ENCODE measurements at places on chromosomes 4 and X.

DNA sequence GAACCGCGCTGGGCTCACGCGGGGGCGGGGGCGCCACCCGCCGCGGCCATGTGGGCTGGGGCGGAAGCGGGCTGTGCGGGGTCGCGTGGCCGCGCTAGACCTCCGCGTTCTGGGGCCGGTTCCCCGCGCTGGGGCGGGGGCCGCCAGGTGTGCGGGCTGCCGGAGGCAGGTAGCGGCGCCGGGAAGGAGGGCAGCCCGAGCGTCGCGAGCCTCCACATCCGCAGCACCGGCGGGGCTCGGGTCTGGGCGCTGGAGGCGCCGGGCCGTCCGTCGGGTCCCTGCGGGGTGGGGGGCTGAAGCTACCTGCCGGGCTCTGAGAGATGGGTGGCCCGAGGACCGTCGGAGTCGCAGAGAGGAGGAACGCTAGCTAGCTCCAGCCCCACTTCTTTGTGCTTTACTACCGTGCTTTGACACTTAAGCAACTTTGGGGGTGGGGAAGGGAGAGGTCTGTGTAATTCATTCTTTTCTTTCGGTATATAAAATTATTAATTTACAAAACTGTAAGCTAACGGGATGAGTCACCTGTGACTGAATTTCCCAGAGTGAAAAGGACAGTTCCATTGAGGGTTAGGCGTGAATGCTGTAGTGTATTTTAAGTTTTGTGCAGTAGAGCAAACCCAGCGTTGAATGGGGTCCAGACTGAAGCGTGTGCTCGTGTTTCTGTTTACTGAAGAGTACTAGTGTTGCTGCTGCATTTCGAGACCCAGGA is 689 bp downstream of the METAP1 start:
- DNase-seq = peak; percentile 34

GRCh38 chr4:115272185-115272584 is 158.8 kb upstream of the NDST4 start:
- DNase-seq = no peak

GRCh38 chr4:61827907-61828391 is 627.8 kb downstream of the ADGRL3 start:
- peak; percentile 11 for DNase-seq

- no peak for DNase-seq
Observed at GRCh38 chrX:107384397-107385105, 64.9 kb upstream of the FRMPD3 start.

GRCh38 chrX:80139564-80139963 is 125.0 kb downstream of the TBX22 start:
- no peak for DNase-seq

DNA sequence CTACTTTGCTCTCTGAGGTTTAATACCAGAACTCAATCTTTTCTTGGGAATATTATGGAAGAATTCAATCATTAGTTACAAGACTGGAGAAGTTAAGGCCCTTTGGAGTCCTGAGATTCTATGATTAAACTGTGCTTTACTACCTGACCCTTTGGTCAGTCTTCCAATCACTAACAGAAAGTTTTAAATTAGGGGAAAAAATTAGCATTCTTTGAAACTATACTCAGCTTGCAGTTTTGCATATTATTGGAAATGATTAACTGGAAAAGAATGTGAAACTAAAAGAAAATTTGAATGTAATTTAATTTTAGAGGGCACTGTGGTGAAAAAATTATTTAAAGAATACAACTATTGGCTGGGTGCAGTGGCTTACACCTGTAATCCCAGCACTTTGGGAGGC is 18.7 kb upstream of the GPR34 start:
- no peak for DNase-seq

GRCh38 chr4:102684610-102685052 is 76.1 kb downstream of the MANBA start:
- no peak for DNase-seq

DNA sequence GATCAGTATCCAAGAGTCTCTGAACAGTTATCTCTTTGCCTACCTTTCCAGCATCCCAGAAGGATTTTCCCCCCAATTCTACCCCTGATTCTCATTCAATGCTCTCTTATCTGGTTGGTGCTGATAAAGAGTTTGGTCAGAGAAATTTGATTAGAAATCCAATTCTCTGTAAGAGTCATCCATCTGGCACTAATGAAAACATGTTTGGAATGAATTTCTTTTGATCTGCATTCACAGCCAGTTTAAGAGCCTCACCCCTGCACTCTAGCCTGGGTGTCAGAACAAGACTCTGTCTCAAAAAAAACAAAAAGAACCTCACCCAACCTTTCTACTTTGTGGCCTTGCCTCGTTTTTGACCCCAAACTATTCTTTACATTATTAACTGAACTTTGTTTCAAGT is 122.1 kb downstream of the MANBA start:
- DNase-seq = no peak

DNA sequence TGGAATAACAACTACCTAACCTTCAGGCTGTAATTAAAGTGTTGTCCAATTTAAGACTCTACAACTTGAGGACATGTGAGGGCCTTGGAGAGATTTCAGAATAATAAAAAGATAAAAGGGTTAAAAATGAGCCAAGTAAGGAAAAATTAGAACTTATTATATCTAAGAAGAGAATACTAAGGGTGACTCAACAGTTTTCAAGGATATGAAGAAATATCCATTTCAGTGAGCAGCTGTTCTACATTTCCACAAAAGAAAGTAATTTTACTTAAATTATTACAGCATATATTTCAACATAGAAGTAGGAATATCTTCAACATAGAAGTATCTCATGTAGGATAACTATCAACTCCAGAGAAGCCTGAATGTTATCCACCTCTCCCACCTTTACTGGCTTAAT is 11.3 kb downstream of the SNX12 start:
- no peak for DNase-seq

- peak; percentile 10 for DNase-seq
Observed at GRCh38 chrX:46882266-46882665, 30.0 kb upstream of the JADE3 start.

- no peak for DNase-seq
Observed at GRCh38 chrX:38898261-38898660, 97.0 kb downstream of the MID1IP1 start.

DNA sequence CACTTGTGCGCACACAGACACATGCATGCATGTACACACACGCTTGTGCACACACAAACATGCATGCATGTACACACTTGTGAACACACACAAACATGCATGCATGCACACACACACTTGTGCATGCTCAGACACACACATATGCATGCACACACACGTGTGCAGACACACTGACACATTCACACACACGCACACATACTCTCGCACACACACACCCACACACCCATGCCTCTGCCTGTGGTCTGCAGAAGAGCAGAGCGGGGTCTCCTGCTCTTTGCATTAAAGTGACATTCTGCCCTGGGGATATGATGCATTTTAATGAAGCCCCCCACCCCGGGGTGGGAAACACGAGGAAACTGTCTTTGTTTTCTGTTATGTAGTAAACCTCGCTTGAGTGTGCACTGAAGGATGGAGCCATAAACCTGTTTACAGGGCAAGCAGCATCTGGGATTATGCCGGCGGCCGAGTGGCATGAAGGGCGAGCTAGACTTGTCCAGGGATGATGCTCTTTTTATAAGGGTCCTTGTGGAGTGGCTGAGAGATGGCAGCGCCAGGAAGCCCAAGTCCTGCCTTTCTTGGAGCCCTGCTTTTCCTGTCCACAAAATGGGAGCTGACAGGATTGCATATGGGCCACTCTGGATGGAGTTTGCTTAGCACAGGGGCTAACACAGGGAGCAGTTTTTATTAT is 17.8 kb downstream of the PSAPL1 start:
- DNase-seq = no peak

DNA sequence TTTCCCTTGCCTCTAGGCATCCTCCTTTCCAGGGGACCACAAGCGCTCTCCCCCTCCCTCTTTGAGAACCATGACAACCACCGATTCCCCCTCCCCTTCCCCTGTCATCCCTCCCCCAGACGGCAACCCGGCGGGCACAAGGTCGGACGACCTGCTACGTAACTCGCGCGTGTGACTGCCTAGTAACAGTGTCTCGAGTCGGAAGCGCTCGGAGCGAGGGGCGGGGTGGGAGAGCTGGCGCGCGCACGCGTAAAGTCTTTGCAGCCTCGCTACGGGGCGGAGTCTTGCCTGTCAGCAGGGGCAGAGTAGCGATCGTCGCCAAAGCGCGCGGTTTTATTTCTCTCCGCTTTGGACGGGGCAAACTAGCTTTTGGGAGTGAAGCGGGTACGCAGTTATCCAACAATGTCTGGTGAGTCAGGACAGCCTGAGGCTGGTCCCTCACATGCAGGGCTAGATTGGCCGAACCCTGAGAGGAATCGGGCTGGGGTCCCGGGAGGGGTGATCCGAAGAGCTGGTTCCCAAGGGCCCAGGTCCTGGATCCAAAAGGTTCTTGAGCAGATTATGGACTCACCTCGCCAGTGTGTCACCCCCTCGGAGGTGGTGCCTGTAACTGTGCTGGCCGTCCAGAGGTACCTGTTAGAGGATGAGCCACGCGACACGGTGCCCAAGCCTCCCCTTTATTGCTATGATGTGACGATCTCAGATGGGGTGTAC is at the start of gene RADX:
Gene RADX (plus strand): TSS at position 300 of the 714 bp plus-strand sequence. CDS start 103 bp downstream, at position 403.
- peak; percentile 93 for DNase-seq

DNA sequence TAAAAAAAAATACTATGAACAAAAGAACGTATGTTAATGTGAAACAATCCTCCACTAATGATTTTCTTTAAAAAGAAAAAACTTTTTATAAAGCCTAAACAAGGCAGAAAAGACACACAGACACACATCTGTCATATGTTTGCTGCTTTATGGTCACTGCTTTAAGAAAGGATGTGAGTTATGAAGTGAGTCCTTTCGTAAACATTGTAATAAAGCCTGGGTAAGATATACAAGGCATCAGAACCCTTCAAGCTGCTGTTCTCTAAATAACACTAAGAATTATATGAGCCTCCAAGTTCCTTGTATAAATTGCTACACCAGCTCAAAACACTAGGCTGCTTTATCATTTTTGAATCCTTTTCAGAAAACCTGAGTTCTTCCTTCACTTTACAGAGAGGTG is 81.6 kb downstream of the FBXO8 start:
- no peak for DNase-seq

GRCh38 chrX:25079020-25079419 is 63.3 kb upstream of the ARX start:
- no peak for DNase-seq

GRCh38 chrX:118975831-118976598 is 1.6 kb downstream of the LONRF3 start:
- no peak for DNase-seq

- DNase-seq = no peak
Observed at GRCh38 chr4:26141911-26142638, 178.7 kb upstream of the RBPJ start.

DNA sequence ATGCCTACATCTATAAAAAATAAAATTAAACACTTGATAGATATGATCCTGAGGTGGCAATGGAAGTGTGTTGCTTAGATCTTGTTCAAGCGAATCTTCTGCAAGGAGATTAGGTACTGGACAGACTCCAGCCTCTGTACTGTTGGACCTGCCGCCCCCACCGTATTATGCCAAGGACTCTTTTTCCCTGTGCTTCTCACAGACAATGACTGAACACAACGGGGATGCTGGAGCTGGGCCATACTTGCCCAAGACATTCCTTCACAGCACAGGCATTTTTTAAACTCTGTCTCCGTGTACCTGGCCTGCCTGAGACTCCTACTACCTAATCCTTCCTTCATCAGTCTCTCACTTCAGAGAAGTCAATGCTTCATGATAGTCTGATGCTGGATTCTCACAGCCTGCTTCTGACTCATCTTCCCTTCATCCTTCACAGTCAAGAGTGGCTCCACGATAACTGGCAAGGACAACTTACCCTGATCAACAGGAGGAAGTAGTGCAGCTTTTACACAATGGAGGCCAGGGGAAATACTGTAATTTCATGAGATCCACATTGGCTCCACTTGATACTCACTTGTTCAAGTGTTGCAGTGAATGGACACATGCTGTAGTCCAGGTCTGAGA is 754.6 kb upstream of the AGA start:
- DNase-seq = no peak

- DNase-seq = no peak
Observed at GRCh38 chr4:40367451-40367850, 32.3 kb downstream of the CHRNA9 start.

DNA sequence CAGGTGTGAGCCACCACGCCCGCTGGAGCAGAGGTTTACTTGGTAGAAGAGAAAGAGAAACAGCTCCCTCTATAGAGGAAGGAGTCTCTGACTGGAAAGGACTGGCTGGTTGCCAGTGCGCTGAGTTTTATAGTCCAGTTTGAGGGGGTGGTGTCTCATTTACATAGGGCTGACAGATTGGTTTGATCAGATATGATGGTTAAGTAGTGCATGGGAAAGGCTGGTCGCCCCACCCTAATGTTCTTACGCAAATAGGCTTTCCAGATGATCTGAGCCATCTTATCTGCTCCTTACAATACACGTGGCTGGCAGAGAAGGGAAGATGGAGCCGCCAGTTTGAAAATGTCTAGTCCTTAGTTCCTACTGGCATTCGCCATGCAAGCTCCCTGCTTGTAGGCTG is 439.5 kb downstream of the NAF1 start:
- peak; percentile 25 for DNase-seq

GRCh38 chr4:39096847-39097246 is 34.8 kb downstream of the KLHL5 start:
- DNase-seq = no peak

DNA sequence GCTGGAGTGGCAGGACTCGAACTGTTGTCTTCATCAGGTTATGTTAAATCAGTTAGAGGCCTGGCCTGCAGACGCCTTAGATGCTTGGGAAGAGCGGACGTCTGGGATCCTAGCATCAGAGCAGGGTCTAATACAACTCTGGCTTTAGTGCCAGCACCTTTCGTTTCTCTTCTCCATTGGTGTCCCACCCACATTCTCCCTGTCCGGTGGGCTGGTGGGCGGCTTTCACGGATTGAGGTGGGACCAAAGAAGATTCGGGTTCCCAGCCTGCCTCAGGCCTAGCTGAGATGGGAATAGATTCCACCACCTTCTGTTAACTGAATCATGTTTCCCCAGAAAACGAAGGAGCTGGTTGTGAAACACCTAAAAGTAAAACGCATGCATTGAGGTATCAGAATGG is 939 bp downstream of the PDK3 start:
- DNase-seq = no peak

GRCh38 chr4:92307866-92308265 is 4.1 kb downstream of the GRID2 start:
- DNase-seq = no peak

GRCh38 chr4:11105715-11106114 is 323.0 kb downstream of the HS3ST1 start:
- DNase-seq = no peak

- DNase-seq = peak; percentile 2
Observed at GRCh38 chr4:121898150-121898549, 27.9 kb upstream of the BBS7 start.

DNA sequence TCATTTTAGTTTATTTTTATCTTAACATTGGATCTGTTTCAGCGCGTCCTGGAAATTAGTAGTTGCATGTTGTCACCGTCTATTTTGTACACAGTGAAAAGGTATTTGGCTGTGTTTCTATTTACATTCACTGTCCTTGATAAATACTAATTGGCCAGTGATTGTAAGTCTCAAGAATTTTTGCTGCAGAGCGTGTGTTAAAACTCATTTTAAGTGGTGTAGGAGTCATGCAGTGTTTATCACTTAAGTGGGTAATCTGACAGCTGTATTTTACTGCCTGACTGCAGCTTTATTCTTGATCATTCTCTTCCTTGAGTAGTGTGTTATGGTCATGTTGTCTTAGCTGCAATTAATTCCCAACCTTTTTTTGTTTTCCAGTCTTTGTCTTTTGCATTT is 9.8 kb downstream of the GUCY1A1 start:
- no peak for DNase-seq

- DNase-seq = no peak
Observed at GRCh38 chrX:3134316-3134945, 93.2 kb downstream of the ARSF start.

GRCh38 chr4:141099326-141099725 is 33.9 kb downstream of the RNF150 start:
- DNase-seq = no peak

GRCh38 chrX:111823128-111823527 is 52.9 kb upstream of the TRPC5OS start:
- no peak for DNase-seq

Measured in NCI-H526 (cell line).